Stimulated activated CD8-positive, alpha-beta memory T cell treated with anti-CD3 and anti-CD28 coated beads, Interleukin-15, amount 100 ng/mL, for 48 hours (primary cell): ENCODE measurements at places on chromosomes 1 and 21.

DNA sequence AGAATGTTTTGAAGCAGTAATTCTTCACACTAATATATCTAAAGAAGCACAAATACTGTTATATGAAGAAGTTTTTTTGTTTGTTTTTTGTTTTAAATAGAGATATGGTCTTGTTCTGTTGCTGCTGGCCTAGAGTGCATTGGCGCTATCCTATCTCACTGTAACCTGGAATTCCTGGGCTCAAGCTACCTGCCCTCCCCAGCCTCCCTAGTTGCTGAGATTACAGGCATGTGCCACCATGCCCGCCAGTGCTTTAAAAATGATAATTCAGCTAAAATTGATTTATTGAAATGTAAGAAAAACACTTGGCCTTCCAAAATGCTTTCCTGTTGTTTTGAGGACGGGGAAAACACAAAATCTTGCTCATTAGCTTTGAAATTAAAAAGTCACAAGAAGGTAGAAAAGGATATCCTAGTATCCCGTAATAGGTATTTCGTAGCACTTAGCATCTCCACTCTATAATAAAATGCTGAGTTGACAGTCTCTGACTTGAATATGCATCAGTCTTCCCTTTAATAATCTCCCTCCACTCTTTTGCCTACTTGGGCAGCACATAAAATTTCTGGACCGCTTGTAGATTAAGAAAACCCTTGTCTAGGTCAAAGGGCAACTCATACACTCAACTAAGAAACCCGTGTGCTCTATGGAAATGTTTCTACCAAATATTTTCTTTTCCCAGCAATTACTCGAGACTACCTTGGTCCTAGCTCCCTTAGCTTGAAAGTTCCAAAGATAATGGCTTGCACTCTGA is 1.3 kb downstream of the SCYL3 start:
- no peak for DNase-seq

DNA sequence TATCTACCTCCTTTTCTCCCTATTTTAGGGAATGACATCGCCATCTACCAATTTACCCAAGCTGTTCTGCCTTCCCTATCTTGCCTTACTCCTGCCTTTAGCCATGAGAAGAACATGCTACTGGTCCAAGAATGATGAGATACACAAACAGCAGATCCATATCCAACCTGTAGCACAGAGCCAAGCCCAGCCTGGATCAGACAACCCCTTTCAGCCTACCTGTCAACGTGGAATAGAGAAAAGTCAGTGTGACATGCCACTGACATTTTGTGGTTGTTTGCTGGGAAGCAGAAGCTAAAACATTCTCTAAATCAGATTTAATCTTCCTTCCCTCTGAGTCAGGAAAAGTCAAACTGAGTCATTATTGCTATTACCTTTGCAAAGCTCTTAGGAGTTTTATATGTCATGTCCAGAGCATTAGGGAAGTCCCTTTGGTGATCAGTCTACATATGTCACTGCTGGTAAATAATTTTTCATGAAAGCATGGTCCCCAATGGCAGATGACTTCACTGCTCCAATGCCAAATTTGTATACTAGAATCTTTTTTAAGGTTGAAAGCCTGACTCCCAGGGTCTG is 143.1 kb downstream of the TPR start:
- DNase-seq, result no peak

- no peak for DNase-seq
Observed at GRCh38 chr1:29397256-29397590, 160.9 kb downstream of the PTPRU start.

- no peak for DNase-seq
Observed at GRCh38 chr1:30103708-30104411, 619.5 kb downstream of the MATN1 start.

- no peak for DNase-seq
Observed at GRCh38 chr1:109218516-109218915, 4.8 kb downstream of the SARS1 start.

DNA sequence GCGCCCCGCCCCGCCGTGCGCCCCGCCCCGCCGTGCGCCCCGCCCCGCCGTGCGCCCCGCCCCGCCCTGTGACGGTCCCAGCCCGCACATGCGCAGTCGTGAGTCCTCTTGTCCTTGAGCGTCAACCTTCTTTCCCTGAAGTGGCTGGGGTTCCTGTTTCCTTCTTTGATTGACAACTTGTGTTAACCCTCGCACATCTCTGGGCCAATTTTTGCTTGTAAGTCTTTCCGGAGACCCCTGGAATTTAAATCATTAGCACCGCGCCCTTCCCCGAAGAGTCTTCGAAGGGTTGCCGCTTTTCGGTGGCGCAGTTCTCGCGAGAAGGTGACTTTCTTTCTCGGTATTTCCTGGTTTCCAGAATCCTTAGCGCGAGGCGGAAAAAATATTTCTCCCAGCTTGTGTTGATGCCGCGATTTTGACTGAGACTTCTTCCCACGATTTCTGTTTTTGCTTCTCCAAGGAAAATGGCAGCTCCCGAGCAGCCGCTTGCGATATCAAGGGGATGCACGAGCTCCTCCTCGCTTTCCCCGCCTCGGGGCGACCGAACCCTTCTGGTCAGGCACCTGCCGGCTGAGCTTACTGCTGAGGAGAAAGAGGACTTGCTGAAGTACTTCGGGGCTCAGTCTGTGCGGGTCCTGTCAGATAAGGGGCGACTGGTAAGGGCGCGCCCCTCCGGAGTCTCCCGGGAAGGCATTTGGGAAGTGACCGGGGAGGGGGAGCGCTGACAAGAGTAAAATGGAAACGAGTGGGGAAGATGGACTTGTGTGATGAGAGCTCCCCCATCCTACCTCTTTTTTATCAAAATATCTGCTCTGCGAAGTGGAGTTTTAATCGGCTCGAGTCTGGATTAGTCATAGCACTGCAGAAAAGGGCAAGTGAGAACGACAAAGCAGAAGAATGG is at the start of gene RNPC3:
Gene RNPC3, plus strand, starts transcription at position 93 of the 901 bp plus-strand sequence. Its CDS starts 372 bp downstream, at position 465.
- DNase-seq, result peak; percentile 61
